NCI-H510A (cell line): ENCODE measurements at places on chromosomes 16 and 17.

DNA sequence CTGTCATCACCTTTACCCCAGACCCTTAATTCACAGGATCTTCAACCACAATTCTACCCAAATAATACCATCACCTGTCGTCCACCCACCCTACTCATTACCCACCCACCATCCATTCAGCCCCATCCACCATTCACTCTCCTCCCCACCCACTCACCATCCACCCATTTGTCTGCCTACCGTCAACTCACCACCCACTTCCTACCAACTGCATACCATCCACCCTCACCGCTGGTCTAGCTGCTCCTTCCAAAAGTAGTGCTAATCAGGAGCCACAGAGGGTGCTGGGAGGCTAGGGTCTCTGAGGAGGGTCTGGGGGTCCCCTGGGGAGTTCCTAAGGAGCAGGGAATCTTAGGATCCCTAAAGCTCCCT is 12.0 kb upstream of the IGFBP4 start:
- DNase-seq: no peak

GRCh38 chr17:37608351-37609169 is 658 bp downstream of the SYNRG start:
- DNase-seq: peak; percentile 35

- no peak for DNase-seq
Observed at GRCh38 chr17:74815550-74816370, 39.6 kb upstream of the NAT9 start.

- DNase-seq: no peak
Observed at GRCh38 chr17:56653877-56654276, 60.4 kb downstream of the NOG start.

- DNase-seq: no peak
Observed at GRCh38 chr17:78479369-78479768, 97.8 kb downstream of the DNAH17 start.

DNA sequence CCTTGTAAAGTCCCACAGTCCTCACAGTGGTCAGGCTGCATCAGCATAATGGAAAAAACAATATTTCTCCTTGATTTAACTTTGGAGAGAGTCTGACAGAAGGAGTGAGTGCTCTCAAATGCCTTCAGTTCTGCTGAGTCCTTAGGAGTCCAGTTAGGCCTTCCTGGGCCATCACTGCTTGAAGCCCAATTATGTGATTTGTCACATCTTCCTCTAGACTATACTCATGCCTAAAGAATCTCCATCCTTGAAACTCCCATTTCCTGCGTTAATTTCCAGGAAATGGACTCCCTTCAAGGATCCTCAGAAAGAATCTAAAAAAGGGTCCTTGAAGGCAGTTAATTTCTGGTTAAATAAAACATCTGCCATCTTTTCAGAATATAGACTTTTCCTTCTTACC is 52.8 kb downstream of the SLFN5 start:
- no peak for DNase-seq

GRCh38 chr16:54504372-54504771 is 217.8 kb upstream of the IRX3 start:
- peak; percentile 68 for DNase-seq

GRCh38 chr17:83099570-83100181 is 20.3 kb downstream of the METRNL start:
- no peak for DNase-seq

DNA sequence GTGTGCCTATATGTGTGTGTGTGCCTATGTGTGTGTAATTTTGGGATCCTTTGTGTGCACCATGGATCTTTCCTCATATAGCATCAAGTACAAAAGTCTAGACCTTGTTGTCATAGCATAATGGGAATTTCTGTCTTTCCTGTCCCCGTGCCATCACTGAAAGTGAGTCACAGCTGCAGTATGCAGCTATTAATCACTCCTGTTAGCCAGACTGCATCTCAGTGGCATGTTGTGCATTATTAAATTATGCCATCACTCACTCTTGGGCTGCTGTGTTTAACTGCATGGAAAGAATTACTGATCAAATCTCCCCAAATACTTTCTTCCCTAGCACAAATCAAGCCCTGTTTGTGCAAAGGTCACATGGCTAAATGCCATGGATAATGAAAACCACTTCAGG is 92.4 kb downstream of the CBLN1 start:
- DNase-seq: no peak

GRCh38 chr16:83272843-83273242 is 534.9 kb upstream of the HSBP1 start:
- DNase-seq: no peak

DNA sequence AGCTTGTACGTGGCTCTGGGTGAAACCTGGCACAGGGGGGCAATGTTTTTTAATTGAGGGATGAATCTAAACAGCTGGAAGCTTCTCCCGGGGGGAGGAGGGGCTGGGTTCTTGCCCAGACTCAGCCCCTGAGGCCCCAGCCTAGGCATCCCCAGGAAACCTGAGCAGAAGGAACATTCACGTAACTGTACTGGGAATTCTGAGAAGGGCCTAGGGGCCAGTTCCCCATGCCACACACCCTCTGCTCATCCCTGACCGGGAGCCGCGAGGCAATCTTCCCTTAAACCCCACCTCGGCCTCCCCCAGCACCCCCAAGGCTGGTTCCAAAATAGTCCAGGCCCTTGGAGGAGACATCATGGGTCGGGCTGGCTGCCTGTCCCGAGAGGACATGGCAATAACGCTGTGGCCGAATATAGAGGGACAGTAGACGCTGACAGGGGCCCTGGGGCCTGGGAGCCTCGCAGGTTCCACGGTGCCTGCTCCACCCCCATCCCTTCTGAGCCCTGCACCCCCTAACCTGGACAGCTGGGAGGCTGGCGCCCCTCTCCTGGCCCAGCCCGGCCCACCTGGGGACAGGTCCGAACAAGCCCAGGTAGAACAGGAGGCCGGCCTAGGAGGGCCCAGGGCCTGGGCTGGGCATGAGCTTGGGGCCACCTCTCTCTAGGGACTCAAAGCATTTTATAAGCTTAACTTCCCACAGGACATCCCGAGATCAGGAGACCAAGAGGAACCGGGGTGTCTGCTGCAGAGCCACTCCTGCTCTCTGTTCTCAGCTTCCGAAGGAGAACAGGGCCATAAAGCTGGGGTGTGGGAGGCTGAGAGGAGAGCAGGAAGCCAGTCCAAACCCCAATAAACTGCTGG is 83.2 kb upstream of the TOB1 start:
- DNase-seq: no peak

DNA sequence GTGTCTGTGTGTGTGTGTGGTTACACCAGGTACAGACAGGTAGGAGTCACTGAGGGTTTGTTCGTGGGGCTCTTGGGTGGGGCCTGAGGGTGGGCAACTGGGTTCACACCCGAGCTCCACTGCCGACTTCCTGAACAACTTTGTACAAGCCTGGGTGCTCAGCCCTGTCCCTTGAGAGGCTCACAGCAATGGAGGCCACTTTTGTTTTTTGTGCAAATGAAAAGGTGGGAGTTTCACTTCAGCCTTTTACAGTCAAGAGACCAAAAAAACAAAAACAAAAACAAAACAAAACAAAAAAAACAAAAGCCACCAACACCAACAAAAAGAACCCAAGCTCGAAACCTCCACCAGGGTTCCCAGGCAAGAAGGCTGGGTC is 2.4 kb downstream of the RHBDF2 start:
- no peak for DNase-seq

- peak; percentile 30 for DNase-seq
Observed at GRCh38 chr16:58755989-58756649, 22.0 kb upstream of the GOT2 start.

DNA sequence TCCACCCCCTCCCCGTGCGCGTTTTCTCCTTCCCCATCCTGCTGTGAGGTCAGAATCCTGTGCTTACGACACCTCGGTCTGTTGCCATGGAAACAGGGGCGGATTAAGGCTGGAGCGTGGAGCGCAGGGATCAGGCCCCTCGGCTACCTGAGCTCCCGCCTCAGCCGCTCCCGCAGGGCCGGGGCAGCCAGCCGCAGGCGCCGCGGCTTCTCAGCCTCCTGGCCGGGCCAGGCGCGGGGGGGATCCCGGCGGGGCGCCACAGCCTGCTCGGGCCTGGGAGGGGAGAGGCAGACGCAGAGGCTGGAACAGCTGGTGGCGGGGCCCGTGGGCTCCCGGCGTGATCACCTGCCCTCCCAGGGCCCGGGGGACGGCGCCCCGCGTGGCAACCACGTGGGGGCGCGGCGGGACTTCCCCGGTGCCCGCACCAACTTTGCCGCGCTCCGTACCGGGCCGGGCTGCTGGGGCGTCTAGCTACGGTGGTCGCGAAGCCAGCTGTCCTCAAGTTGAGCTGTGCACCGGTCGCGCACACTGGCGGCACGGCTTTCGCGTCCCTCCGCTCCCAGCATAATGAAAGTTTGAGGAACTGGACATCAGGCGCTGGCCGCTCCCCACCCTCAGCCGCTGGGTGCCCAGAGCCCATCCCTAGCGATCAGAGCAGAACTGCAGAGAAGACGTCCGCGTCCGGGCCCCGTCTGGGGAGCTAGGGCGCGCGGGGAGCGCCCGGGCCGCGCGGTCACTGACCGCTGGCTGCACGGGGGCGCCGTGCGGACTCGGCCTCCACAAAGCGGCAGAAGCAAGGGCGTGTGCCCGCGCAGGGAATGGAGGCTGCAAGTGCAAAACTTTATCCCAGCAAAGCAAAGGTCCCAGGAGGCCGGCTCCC is 1.2 kb downstream of the RTN4RL1 start:
- DNase-seq: no peak

DNA sequence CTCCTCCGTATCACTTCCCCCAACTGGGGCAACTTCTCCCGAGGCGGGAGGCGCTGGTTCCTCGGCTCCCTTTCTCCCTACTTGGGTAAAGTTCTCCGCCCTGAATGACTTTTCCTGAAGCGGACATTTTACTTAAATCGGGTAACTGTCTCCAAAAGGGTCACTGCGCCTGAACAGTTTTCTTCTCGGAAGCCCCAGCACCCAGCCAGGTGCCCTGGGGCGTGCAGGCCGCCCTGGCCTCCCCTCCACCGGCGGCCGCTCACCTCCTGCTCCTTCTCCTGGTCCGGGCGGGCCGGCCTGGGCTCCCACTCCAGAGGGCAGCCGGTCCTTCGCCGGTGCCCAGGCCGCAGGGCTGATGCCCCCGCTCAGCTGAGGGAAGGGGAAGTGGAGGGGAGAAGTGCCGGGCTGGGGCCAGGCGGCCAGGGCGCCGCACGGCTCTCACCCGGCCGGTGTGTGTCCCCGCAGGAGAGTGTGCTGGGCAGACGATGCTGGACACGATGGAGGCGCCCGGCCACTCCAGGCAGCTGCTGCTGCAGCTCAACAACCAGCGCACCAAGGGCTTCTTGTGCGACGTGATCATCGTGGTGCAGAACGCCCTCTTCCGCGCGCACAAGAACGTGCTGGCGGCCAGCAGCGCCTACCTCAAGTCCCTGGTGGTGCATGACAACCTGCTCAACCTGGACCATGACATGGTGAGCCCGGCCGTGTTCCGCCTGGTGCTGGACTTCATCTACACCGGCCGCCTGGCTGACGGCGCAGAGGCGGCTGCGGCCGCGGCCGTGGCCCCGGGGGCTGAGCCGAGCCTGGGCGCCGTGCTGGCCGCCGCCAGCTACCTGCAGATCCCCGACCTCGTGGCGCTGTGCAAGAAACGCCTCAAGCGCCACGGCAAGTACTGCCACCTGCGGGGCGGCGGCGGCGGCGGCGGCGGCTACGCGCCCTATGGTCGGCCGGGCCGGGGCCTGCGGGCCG is 1.6 kb downstream of the HIC1 start:
- no peak for DNase-seq
